Stimulated activated CD8-positive, alpha-beta memory T cell treated with anti-CD3 and anti-CD28 coated beads, Interleukin-15, amount 100 ng/mL, for 48 hours (primary cell): ENCODE measurements at places on chromosomes 12 and 14.

- DNase-seq, result no peak
Observed at GRCh38 chr12:58916921-58917511, 3.3 kb downstream of the LRIG3 start.

GRCh38 chr12:53200107-53200457 is 7.0 kb downstream of the ITGB7 start:
- DNase-seq, result no peak

GRCh38 chr14:36505181-36505815 is 14.7 kb downstream of the NKX2-1 start:
- DNase-seq, result no peak

DNA sequence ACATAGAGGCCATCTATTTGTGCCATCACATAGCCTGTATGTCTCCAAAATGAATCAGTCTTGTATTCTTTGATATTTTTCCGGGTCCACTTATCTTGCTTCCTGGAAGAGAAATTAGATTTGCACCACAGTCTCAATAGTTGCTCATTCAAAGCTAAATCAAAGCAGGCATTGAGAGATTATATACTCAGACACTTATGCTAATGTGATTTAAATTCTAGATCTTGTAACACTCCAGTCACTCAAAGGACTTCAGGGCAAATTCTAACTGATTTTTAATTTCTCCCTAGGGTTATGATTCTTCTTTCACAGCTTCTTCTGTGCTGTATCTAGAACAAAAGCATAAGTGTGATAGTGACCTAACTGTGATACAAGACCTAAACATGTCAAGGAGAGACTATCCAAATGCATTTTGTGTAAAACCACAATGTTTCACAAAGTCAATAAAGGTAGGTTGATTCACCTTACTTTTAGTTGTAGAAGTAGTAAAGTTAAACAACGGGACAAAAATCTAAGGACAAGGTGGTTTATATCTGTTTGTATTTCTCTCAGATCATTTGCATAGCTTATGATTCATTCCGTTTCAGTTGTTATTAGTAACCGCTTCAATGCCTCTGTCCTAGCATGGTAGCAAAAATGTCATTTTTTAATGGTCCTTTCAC is 26.8 kb downstream of the PLBD1 start:
- no peak for DNase-seq

- DNase-seq, result no peak
Observed at GRCh38 chr14:36498938-36499337, 21.1 kb downstream of the NKX2-1 start.

DNA sequence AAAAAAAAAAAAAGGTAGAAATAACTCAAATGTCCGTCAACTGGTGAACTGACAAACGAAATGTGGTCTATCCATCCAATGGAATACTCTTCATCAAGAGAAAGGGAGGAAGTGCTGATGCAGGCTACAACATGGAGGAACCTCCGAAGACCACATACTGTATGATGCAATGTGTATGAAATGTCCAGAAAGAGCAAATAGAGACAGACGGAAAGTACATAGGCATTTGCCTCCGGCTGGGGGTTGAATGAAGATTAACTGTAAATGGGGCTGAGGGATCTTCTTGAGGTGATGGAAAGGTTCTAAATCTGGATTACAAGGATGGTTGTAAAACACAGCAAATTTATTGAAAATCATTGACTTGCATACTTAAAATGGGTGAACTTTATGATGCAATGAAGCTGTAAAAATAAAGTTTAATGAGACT is 35.4 kb downstream of the DLK1 start:
- DNase-seq, result no peak

DNA sequence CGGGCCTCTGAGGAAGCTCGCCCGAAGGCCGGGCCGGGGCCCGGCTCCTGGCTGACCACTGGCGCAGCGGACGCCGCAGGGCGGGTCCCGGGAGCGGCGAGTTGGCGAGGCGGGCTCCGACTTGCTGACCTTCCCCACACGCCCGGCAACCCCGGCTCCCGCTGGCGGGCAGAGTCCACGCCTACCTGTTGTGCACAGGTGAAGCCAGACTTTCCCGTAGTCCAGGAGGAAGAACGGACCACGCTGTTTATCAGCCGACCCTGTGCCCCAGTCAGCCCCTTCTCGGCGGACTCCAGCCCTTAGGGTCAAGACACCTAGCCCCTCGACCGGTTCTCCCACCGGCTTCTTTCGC is 407 bp downstream of the HEATR5A start:
- no peak for DNase-seq

DNA sequence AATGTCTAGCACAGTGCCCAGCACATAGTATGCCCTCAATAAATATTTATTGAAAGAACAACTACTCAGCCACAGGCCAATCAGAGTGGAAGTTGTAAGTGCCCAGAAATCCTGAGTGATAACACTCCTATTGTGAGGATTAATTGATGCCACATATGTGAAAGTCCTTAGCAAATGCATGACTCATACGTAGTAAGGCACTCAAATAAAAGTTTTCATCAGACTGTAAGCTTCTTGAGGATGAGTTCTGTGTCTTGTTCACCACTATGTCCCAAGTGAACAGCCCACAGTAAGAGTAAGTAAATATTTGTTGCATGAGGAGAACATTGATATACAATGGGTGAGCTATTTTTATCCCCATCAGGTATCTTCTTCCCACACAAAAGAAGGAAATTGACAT is 24.7 kb upstream of the ANO6 start:
- no peak for DNase-seq

DNA sequence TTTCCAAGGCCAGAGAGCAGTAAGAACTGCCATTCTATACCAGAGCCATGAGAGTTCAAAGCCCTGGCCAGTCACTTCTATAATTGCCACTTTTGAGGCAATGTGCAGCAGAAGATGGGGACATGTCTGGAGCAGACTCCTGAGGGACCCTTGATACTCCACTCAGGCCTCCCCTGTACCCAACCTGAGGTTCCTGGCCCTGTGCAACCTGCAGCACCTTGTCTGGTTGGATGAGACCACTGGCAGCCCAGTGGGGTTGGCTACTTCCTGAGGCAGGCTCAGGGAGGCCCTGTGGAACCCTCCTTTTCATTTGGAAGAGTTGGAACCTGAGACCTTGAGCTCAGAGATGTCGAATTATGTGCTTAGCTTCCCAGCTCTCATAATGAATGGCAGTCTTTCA is 54.4 kb downstream of the GALNT16 start:
- DNase-seq, result no peak

DNA sequence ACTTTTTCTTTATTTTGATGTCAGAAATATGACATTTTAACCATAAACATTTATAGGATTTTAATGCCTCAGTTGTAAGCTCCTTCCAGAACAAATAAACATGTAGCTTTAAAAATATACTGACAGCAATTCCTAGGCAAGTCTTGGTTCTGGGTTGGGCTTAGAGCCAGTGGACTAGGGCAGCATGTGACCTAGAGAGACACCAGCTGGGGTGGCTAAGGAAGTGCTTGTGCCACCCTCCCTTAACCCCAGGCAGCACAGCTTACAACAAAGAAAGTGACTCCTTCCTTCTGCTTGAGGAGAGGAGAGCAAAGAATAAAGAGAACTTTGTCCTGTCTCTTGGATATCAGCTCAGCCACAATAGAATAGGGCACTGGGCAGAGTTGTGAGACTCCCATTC is 61.6 kb upstream of the KTN1 start:
- no peak for DNase-seq

- DNase-seq, result no peak
Observed at GRCh38 chr12:236445-236844, 22.5 kb upstream of the SLC6A12 start.

- no peak for DNase-seq
Observed at GRCh38 chr12:119512772-119513497, 80.6 kb upstream of the TMEM233 start.

GRCh38 chr14:73764406-73765280 is 50.5 kb upstream of the PNMA1 start:
- DNase-seq, result no peak

GRCh38 chr12:46843811-46844210 is 18.0 kb upstream of the SLC38A4 start:
- DNase-seq, result no peak

DNA sequence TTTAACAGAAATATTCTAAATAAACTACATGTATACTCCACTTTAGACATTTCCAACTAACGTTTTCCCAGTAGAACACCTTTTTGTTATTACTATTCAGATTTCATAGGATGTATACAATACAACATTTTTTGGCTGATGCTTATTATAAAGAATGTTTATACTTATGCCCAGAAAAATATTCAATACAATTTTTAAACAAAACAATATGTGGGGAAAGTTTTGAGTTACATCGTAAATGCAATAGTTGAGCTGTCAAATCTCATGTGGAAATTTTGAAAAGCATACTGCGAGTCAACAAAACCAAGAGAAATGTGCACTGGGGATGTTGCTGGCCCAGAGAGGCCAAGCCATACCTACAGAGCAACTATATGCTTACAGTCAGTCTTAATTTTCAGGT is 18.2 kb upstream of the MON2 start:
- no peak for DNase-seq

- DNase-seq, result no peak
Observed at GRCh38 chr14:51119411-51120051, 24.6 kb upstream of the TRIM9 start.

DNA sequence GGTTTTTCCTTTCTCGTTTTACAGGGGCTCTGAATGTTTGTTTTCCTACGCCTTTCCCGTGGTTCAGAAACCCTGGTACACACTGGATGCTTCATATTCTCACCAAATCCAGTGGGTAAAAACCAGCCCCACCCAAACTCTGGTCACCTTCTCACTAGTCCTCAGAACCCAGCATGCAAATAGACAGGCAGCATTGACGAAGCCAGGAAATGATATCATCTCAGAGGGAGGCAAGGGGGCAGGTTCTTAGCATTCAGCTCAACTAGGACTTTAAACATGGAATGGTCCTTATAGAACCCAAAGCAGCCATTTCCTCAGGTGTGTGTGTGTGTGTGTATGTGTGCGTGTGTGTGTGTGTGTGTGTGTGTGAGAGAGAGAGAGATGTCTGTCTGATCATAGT is 142.0 kb downstream of the KCNK10 start:
- no peak for DNase-seq
